Adrenal gland (tissue), 19 donors: ENCODE measurements at places on chromosomes 1 and 21. TPM values are rescaled to one million over a fixed set of nuclear protein-coding genes. Genes with fewer than 3 reads are reported as not detected.

The SYTL1 gene
- 10.9 TPM for polyA plus RNA-seq

The WNT9A gene
- 0.18 TPM for polyA plus RNA-seq

The ADAMTSL4 gene
- 31.4 TPM for polyA plus RNA-seq

The ADORA3 gene
- polyA plus RNA-seq, result 10.1 TPM

The ACOT11 gene
- 9.1 TPM for polyA plus RNA-seq

The NPHS2 gene
- not detected for polyA plus RNA-seq

The SVBP gene
- polyA plus RNA-seq, result 16.0 TPM

The FAM177B gene
- polyA plus RNA-seq, result 1.1 TPM

The TEX38 gene
- 0.54 TPM for polyA plus RNA-seq

The MFAP2 gene
- 12.3 TPM for polyA plus RNA-seq

The CENPF gene
- polyA plus RNA-seq, result 0.77 TPM

The SPRR2A gene
- polyA plus RNA-seq, result not detected

The TSTD1 gene
- polyA plus RNA-seq, result 153 TPM

The FMN2 gene
- polyA plus RNA-seq, result 5.7 TPM

The DENND4B gene
- polyA plus RNA-seq, result 14.4 TPM

The SYT2 gene
- polyA plus RNA-seq, result 0.37 TPM

The OR2T2 gene
- polyA plus RNA-seq, result not detected
